ENCODE measurements at places on chromosomes 4 and X.
A peak's percentile ranks its signal among the peaks of the same experiment; 100 is the strongest.

- DNase-seq = no peak
Measured at GRCh38 chr4:106095408-106095807, 200.1 kb downstream of the NPNT start.

GRCh38 chr4:7043284-7044136 is at the start of gene TADA2B:
Gene TADA2B, plus strand, starts transcription at chr4:7043372. Its CDS starts 208 bp downstream, at chr4:7043580.
- peak; percentile 57 for DNase-seq

DNA sequence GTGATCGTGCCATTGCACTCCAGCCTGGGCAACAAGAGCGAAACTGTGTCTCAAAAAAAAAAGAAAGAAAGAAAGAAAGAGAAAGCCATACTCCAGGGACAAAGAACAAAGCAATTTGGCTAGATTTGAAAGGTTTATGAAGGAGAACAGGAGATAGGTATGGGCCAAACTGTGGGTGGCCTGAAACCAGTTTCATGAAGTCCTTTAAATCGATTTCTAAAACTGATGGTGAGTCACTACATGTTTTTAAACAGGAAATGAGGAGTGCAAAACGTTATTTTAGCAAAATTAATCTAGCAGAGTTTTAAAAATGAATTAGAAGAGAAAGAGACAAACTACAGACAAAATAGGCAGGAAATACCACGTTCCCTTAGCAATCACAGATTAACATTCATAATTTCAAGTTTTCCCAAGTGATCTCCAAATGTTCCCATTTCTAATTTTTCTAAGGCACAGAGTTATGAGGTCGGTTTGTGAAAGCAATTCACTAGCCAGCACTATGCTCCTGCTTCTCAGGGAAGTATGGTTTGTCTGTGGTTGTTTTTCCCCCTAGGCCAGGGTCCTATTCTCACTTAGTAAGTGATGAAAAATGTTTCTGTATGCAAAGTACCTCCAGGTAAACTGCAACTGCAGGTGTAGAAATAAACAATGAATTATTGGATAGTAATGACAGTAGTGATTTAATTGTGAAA is 190.6 kb downstream of the PPP3CA start:
- DNase-seq = no peak

DNA sequence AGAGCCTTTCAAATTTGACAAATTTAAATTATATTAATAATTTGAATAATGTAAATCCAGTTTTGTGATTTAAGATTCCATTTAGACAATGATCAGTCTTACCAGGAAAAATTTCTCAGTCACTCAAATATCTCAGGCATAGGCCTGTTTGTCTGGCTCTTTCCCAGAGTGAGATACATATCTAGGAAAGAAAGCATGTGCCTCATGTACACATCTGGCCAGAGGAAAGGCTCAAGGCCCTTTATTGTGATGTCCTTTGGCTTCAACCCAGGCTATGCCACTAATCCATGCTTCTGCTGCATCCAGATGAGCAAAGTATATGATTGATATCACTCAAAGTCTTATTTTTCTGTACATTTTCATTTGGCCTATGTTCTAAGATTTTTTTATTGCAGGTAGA is 473.3 kb upstream of the ADGRL3 start:
- no peak for DNase-seq

DNA sequence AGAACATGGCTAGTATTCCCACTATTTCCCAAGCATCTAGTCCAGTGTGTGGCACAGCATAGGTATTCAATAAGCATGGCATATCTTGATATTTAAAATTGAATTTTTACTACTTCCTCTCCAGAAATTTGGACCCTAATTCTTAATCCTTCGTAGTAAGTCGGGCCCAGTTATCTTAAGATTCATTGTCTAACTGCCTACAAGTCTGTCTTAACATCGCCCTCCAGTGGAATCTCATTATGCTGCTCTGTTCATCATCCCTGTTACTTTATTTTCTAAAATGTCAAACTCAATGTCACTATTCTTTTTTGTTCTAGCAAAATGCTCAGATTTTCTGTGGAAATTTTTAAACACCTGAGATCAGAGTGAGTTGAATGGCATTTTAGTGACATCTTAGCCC is 606.2 kb downstream of the KLHL13 start:
- DNase-seq = no peak

DNA sequence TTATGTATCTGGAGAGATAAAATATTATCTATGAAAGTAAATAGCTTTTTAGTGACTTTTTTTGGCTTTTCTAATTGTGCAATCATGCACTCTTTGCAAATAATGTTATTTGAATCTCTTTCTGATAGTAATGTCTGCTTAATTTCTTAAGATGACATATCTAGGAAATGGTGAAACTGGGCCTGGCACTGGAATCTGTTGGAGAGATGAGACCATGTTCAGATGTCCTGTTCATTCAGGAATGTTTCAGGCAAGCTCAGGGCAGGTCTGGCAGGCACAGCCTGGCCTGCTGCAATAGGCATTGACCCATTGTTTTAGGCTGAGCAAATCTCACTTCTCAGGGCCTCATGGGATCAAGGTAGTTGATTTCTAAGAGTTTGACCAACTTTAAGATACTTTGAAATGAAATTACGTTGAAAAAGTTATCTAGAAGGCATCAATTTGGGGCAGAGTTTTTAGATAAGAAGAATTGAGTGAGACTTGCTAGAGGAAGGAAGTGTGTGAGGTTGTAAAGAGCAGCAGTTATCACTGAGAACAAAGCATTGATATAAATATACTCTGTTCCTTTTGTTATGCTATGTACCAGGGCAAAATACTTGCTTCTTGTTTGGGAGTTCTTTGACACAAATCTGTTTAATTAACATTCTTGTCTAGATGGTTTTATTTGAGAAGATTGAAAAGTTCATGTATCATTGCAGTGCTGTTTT is 133.0 kb upstream of the LEF1 start:
- no peak for DNase-seq

DNA sequence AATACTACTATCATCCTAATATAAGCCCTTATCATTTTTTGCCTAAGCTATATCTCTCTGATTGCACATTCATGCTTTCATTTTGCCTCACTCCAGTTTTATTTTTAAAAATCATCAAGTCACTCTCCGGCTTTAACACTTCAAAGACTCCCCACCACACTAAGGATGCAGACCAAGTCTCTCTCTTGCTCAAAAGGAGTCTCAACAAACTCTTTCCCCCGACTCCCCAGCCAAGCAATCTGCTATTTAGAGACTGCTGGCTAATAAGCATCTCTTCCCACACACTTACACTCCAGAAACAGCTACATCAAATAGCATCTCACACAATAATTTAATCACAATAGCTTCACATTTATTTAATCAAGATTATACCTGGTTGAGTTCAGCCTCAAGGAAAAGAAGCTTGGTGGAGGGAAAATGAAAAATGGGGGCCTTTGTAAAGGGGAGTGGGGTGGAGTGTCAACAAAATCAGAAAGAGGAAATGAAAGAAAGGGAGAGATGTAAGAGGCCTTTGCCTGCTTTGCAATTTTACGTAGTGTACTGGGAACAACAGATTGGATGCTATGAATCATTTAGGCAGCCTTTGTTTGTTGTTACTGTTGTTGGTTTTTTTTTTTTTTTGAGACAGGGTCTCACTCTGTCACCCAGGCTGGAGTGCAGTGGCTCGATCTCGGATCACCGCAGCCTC is 104.1 kb upstream of the MCF2 start:
- DNase-seq = no peak

- DNase-seq = no peak
Measured at GRCh38 chr4:138275216-138275615, 33.1 kb upstream of the SLC7A11 start.

DNA sequence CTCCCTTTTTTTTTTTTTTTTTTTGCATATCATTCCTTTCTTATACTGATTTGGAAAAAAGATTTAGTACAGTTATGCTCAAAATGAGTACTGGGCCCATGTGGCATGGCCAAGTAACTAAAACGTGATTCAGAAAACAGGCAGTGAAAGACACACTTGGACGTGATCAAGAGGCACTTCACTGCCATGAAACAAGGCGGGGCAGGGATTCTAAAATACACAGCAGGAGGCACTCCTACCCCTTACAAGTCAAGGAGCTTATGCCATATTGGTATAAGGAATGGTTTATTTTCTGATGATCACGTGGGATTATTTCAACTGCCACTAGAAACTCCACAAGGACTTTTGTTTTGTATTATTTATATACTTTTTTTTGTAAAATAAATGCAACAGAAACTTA is 72.0 kb downstream of the CHST7 start:
- DNase-seq = no peak

GRCh38 chr4:106451091-106451490 is 82.5 kb upstream of the GIMD1 start:
- DNase-seq = no peak

GRCh38 chrX:31147175-31147574 is 75.3 kb upstream of the FTHL17 start:
- no peak for DNase-seq

GRCh38 chr4:47876310-47876709 is 38.1 kb downstream of the NFXL1 start:
- no peak for DNase-seq

GRCh38 chr4:158443731-158444130 is 78.0 kb upstream of the RXFP1 start:
- no peak for DNase-seq

DNA sequence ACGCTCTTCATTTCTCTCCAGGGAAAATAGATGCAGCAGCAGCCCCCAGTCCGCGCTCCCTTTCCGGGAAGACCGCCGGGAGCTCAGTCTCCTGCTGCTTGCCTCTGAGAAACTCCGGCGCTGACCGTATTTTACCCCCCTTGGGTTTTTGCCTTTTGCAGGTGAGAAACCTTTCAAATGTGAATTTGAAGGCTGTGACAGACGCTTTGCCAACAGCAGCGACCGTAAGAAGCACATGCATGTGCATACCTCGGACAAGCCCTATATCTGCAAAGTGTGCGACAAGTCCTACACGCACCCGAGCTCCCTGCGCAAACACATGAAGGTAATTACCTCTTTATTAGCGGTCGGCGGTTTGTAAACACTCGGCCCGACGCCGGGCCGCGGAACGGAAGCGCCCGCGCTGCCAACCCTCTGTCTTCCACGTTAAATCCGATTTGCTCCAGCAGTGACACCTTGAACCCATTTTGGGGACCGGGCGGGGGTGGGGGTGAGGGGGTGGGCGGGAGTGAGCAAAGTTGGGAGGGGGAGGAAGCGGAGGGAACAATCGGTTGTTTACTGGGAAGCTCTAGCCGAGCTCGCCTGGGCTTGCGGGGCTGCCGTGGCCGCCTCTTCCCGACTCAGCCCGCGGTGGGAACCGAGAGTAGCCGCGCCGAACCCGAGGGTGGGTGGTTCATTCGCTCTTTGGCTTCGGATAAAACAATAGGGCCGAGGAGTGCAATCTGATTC is 3.0 kb downstream of the ZIC3 start:
- DNase-seq = peak; percentile 34

DNA sequence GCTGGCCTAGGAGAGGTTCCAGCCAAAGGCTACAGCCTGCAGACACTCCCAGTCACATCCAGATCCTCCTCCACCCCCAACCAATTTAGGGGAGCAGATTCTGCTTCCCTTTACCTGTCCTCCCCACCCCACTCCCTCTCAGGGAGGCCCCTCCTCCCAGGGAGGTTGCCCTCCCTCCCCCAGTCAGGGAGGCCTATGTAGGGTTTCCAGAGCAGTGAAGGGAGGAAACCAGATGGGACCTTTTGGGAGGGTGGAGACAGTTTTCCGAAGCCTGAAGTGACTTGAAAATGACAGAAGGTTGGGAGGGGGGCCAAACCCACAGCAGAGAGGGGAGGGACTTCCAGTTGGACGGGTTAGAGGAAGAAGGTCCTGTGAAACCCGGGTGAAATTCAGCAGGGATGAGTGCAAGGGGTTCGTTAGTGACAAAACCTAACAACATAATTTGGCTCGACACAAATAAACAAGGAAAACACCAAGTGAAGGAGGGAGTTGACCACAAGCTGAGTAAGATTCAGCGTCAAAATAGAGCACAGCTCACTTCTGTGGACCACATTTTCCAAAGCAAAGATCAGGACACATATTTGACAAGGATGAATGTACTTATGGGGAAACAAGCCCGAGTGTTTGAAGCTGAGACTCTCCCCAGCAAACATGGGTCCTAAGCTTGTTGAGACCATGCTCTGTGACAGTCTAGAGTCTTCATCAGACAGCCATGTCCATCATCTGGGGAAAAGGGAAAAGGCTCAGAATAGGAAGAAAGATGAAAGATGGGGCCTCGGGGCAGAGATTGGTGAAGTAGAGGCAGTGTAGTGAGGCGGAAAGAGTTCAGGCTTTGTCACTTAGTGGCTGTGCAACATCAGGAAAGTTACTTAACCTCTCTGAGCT is 46.4 kb downstream of the PRPS1 start:
- DNase-seq = peak; percentile 6

- no peak for DNase-seq
Measured at GRCh38 chrX:15507005-15507404, 6.4 kb downstream of the BMX start.

- DNase-seq = no peak
Measured at GRCh38 chrX:64377753-64378152, 17.5 kb downstream of the MTMR8 start.

DNA sequence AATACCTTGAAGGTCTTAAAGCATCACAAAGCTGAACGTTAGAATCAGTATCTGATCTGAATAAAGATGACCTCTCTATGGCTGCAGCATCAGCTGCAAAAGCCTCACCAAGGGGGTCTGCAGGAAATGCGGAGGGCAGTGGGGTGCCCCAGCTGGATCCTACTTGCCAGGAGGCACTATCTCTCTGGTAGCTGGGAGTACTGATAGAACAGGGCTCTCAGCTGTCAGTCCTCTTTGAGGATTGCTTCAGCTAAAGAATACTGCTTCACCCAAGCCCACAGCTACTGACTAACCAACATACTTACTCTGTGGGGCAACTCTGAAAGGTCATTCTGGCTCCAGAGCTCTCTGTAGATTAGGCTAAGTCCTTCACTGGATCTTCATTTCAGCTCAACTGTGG is 112.5 kb upstream of the ZFP42 start:
- no peak for DNase-seq

- DNase-seq = no peak
Measured at GRCh38 chrX:134688031-134688823, 30.0 kb upstream of the PLAC1 start.

- DNase-seq = no peak
Measured at GRCh38 chr4:120304801-120305200, 238.2 kb upstream of the MAD2L1 start.

- DNase-seq = no peak
Measured at GRCh38 chrX:45348296-45348695, 147.6 kb upstream of the DIPK2B start.

DNA sequence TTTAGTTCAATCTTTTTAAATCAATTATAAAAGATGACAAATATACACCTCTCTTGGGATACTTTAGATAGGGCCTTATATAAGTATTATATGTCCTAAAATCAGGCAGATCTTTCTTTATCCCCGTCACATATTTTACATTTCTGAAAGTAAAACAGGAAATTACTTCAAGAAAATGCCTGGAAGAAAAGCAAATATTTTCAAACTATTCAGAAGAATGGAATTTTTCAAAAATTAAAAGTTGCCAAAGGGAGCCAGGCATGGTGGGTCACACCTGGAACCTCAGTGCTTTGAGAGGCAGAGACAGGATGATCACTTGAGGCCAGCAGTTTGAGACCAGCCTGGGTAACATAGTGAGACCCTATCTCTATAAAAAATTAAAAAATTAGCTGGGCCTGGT is 34.4 kb downstream of the MGARP start:
- no peak for DNase-seq

- DNase-seq = no peak
Measured at GRCh38 chr4:40672528-40673522, 43.2 kb upstream of the RBM47 start.
